ENCODE measurements at places on chromosomes 5 and 9.

DNA sequence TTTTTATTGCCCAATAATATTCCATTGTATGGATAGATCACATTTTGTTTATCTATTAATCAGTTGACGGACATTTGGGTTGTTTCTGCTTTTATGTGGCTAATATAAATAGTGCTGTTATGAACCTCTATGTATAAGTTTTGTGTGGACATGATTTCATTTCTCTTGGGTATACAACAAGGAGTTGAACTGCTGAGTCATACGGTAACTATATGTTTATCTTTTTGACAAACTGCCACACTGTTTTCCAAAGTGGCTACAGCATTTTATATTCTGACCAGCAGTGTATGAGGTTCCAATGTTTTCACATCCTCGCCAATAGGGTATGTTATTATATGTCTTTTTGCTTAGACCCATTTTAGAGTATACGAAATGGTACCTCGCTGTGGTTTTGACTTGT is 264.3 kb downstream of the RFX3 start:
- no peak for DNase-seq

GRCh38 chr9:69757996-69758675 is 1.7 kb downstream of the PTAR1 start:
- DNase-seq = no peak

DNA sequence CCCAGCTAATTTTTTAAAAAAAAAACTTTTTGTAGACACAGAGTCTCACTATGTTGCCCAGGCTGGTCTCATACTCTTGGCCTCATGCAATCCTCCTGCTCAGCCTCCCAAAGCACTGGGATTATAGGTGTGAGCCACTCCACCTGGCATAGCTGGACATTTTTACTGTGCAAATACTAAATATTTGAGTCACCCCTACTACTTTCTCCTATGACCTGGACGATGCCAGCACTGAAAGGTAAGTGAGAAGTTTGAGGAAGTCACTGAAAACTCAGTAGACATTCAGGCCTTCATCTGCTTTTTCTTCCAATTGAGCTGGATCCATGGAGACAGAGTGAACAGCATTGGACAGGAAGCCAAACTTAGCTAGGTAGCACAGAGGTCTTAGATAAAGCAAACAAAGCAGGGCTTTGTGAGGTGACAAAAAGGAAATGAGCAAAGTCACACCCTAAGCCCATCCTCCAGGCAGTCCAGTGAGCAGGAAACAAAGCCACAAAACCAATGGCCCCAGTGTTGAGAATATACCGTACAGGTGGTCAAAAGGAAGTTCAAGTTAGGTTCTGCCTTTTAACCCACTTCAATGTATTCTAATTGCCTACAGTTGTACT is 192.6 kb upstream of the RASA1 start:
- no peak for DNase-seq

DNA sequence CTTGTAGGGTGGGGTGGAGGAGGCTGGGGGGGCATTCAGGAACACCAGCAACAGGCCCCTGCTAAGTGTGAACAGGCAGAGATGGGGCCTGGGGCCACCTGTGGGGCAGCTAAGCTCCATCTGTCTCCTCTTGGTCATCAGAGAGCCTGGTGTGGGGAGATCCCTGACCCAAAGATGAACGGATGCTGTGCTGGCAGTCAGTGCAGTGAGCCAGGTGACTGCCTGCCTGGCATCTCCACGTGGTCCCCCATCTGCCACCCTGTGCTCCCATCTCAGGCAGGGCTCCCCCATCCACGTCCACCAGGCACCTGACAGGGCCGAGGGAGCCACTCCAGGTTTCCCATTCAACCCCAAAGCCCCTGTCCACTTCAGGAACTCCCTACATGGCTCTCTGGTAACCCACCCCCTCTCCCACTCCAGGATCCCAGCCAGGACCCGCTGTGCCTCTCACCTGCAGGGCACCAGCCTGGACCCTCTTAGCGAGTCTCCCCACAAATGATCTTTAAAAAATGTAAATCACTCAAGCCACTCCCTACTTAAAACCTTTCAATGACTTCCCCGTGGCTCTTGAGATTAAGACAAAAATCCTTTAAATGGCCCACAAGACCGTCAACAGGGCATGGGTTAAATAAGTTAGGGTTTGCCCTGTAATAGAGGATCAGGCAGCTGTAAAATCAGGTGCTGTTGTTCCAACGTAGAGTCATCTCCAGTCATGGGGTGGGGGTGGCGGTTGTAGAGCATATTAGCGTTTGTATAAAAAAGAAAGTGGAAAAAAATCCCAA is 60.8 kb downstream of the LMX1B start:
- DNase-seq = no peak

GRCh38 chr5:21067724-21068123 is 1079.7 kb upstream of the CDH18 start:
- DNase-seq = no peak

DNA sequence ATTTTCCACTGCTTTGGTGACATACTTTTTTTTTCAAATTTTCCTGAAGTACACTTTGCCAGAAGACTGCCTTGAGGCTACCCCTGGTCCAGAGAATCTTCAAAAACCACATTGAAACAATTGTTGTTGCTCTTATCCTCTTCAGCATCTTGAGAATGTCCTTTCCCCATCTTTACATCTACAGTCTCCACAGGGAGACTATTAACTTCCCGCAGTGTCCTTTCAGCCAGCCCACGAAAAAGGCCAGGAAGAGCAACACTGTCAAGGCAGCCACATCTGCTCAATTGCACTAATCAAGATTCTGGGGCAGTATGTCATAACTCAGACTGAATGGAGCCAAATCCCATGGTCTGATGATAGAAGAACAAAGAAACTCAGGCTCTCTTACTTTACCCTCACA is 148.3 kb downstream of the ENC1 start:
- DNase-seq = no peak

- no peak for DNase-seq
Observed at GRCh38 chr5:8905021-8905420, 640.9 kb downstream of the SEMA5A start.

GRCh38 chr9:116137010-116137409 is 16.6 kb upstream of the PAPPA start:
- no peak for DNase-seq

DNA sequence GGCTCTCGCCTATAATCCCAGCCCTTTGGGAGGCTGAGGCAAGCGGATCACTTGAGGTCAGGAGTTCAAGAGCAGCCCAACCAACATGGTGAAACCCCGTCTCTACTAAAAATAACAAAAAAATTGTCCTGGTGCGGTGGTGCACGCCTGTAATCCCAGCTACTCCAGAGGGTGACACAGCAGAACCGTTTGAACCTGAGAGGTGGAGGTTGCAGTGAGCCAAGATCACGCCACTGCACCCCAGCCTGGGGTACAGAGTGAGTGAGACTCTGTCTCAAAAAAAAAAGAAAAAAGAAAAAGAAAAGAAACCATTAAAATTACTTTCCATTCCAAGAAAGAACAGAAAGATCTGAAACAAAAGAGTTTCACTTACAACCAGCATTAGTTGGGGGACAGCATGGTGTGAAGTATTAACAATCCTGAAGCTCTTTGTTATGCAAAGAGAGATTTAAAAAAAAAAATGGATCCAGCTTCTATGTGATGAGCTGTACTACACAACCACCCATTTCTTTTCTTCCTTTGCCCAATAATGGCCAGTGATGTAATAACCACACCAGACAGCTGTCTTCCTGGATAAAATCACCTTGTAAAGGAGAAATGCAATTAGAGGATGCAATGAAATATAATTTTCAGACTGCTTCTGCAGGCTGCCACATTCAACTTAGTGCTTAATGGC is 76.9 kb downstream of the MED27 start:
- DNase-seq = no peak

GRCh38 chr9:135612981-135613910 is 26.1 kb downstream of the GLT6D1 start:
- DNase-seq = no peak

GRCh38 chr5:155665361-155665760 is 651.8 kb downstream of the KIF4B start:
- no peak for DNase-seq

DNA sequence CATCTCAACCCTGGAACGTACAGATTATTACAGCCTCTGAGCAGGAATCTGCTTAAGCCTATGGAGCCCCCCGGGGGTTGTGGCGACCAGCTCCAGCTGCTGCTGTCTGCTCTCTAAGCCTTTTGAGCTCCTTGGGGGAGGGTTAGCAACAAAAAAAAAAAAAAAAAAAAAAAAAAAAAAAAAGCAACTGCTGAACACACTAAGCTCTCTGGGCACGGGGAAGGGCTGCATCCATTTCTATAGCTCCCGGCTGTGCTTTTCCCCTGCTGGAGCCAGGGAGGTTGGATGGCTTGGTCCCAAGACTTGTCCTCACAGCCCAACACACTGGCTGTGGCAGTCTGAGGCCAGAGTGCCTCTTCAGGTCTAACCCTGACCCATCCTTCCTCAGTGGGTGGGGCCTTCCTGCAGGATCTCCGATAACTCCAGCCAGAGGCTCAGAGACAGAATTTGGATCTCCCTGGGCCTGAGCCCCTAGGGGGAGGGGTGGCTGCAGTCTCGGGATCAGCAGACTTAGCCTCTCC is 82.1 kb downstream of the FBN2 start:
- DNase-seq = no peak

- DNase-seq = no peak
Observed at GRCh38 chr9:135973277-135974219, 12.4 kb upstream of the UBAC1 start.

- no peak for DNase-seq
Observed at GRCh38 chr9:18358325-18358724, 115.6 kb upstream of the ADAMTSL1 start.

- no peak for DNase-seq
Observed at GRCh38 chr5:75608870-75609269, 2.4 kb upstream of the ANKDD1B start.

DNA sequence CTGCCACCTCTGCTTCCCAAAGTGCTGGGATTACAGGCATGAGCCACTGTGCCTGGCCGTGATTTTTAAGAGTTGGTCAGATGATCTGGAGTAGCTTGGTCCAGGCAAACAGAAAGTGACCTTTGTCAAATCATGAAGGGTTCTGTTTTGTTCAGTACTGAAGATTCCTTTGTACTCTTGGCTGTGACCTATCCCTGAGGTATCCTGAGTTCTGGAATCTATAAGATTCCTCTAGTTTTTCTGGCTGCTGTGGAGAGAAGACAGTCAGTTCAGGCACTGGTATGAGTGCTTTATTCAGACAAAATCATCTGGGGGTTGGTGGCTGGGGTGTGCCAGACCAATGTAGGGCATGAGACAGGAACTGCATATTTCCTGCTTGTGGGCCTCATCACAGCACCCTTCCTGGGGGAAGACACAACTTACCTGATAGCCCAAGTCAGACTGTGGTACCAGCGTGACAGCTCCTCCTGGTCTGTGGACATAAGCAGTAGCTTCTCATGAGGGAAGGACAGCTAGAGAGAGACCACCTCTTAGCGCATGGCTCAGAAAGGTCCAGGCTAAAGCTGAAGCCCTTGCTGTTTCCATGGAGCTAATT is 3.1 kb downstream of the ARHGEF39 start:
- peak; percentile 50 for DNase-seq

- no peak for DNase-seq
Observed at GRCh38 chr9:21590058-21590996, 108.2 kb upstream of the IFNE start.

- DNase-seq = no peak
Observed at GRCh38 chr5:142366007-142366406, 41.2 kb upstream of the SPRY4 start.

GRCh38 chr5:611731-612486 is at the start of gene CEP72:
CEP72 (plus strand) TSS chr5:612340; CDS start chr5:612362, 22 bp downstream.
- DNase-seq = peak; percentile 95

DNA sequence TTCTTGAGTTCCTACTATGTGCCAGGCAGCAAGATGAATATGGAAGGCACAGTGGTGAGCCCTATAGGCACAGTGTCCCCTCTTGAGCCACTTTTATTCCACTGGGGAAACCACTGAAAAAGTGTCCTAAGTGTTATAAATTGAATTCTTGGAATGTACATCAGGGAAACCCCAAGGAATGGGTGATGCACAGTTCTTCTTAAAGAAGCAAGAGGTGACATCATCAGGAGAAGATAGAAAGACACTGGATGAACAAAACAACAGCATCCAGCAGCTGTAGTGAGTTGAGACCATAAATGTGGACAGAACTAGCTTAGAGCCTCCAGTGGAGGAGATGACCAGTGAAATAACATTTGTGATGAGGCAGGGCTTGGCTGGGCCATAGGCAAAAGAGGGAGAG is 199.2 kb upstream of the ANKRD55 start:
- DNase-seq = no peak

- DNase-seq = no peak
Observed at GRCh38 chr5:127316011-127316410, 25.4 kb downstream of the MEGF10 start.

DNA sequence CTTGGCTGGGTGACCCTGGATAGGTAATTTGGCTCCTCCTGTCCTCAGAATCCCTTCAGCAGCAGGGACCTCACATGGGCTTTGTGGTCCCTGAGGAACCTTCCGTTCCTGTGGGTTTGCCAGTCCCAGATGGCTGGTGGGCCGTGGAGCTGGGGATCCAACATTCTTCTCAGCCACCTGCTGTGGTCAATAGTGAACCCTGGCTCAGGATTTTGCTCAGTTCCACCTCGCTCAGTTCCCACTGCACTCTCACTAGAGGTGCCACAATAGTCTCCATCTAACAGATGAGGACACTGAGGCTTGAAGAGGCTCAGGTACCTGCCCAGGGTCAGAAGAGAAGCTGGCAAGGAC is 17.1 kb upstream of the SPOUT1 start:
- DNase-seq = no peak

- DNase-seq = no peak
Observed at GRCh38 chr5:17314907-17315471, 97.6 kb downstream of the BASP1 start.

DNA sequence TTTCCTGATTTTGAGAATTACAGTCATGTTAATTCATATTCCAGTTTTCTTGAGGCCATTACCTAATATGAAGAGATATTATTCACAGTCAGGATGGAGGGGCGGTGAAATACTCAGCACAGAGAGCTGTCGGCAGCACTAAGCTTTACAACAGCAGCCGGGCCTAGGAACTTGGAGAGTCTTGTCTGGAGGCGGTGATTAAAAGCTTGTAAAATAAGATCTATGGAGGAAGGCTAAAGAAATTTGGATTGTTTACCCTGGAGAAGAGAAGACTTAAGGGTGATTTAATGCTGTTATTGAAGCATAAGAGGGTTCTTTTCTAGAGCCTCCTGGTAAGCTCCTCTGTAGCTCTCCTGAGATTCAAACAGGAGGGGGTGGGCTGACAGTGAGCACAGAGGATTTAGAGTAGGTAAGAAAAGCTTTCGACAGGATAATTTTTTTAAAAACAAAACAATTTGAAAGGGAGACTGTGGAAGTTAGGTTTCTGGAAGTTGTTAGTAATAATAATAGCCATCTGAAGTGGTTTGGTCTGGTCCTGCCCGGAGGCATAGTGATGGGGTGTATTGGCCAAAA is 406.3 kb upstream of the ADAMTSL1 start:
- no peak for DNase-seq

- DNase-seq = no peak
Observed at GRCh38 chr5:94544875-94545547, 73.4 kb downstream of the KIAA0825 start.

DNA sequence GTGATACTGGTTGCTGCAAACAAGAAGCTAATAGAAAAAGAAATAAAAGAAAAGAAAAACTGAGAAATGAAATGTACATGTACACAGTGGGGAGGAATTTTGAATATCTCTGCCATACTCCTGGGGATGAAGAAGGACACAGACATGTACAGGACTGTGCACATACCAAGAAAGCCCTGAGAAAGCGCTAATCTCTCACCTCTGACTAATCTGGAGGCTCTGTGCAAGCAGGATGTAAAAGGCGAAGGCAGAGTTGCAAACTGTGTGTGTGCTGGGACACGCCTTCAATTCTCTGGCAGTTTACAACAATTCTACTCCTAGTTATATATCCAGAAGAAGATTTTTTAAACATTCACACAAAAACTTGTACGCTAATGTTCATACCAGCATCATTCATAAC is 211.4 kb downstream of the KIAA0825 start:
- no peak for DNase-seq
